ENCODE measurements at places on chromosomes 6 and 20. TPM values are rescaled to one million over a fixed set of nuclear protein-coding genes. Genes with fewer than 3 reads are reported as not detected.

DNA sequence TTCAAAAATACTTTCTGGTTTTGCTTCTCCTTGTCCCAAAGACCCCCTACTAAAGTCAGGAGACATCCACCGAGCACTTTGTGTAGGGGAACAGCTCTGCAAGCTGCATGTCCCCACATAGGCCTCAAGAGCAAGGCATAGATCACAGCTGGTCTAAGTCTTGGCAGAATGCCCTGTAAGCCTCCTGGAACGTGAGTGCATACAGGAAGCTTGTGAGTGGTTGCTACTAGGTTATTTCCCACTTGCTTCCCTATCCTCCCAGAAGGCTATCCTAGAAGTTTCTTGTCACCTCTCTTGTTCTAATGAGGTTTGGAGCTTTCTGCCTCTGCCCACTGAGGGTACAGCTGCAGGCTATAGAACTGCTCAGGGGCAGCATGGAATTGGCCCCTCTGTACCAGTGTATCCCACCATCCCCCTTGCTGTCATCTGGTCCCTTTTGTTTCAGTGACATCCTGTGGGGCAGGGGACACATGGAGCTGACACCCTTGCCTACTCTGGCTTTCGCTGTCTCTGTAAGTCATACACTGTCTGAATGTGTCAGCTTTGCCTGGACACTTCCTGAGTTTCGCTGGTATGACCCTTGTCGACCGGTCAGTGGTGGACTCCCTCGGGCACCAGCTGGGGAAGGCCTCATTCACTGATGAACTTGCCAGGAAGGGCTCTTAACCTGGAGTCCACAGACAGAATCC lies 35.6 kb upstream of the KCNK16 start:
- no peak overlapping the region for H3K4me3 ChIP-seq
- H3K27ac ChIP-seq = no peak overlapping the region
- DNase-seq = peak; percentile 59
- H3K4me1 ChIP-seq = no peaks in the 10 kb centered on the region
- no peaks in the 10 kb centered on the region for H3K36me3 ChIP-seq

The MOG gene
- not detected for total RNA-seq

The TCP11 gene
- total RNA-seq = 0.56 TPM

DNA sequence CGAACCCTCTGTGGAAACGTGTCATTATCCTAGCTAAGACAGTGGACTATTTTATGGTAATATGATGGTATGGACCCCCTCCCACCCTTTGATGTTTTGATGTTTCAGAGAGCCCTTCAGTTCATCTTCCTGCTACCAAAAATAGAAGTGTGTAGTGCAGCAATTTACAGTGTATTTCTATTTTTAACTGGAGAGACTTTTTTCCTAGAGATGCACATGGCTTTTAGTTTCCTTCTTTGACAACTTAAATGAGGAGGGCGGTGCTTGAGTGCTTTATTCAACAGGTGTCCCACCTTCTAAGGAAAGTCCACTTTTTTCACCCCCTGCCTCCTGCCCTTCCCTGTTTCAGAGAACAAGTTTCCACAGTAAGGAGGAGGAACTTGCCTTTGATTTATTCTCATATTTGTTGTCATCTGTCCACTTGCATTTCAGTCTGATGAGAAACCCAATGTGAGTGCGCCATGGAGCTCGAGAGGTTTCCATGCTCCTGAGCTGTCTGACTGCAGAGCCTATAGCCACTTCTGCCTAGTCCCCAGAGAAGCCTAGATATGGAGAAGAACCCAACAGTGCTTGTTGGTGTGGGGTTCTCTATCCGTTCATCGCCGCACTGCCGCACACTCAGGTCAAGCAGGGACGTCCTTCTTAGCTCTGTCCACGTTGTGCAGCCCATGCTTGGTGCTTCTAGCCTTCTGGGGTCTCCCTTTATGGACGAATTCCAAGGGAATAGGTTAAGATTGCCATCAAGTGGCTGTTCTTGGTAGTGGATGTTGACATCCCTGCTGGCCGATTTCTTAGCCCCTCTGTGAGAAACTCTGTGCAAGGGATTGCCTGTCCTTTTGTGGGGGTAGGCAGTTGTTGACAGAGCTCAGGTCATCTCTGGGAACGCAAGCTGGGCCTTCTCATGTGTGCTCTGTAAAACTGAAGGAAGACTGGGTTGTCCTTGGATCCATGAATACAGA lies 144.2 kb downstream of the JARID2 start:
- H3K36me3 ChIP-seq = no peaks in the 10 kb centered on the region
- no peaks in the 10 kb centered on the region for H3K27me3 ChIP-seq
- no peak overlapping the region for H3K27ac ChIP-seq
- H3K4me1 ChIP-seq = peaks cover 28% of the 10 kb centered on the region
- peak; percentile 66 for DNase-seq

The TRIM40 gene
- not detected for total RNA-seq

DNA sequence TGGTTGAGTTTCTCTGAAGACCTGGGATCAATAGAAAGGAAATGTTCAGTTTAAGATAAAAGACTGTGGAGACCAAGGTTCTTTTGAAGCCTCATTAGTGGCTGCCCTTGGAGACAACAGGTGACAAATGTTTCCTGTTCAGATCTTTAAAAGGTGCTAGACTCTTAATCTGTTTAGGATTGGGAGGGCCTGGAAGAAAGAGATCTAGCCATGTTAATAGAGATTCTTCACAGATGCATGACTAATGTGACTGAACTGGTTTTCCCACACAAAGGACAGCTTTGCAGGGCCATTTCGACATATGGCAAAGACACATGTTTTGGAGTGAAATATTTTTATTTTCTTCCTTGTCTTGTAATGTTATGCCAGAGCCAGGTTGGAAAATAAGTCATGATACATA lies 82.2 kb downstream of the WDR27 start:
- DNase-seq = peak; percentile 31
- H3K4me3 ChIP-seq = no peak overlapping the region
- H3K27ac ChIP-seq = no peak overlapping the region
- no peaks in the 10 kb centered on the region for H3K27me3 ChIP-seq
- peaks cover 8% of the 10 kb centered on the region for H3K36me3 ChIP-seq

The PI16 gene
- under 0.01 TPM for total RNA-seq

DNA sequence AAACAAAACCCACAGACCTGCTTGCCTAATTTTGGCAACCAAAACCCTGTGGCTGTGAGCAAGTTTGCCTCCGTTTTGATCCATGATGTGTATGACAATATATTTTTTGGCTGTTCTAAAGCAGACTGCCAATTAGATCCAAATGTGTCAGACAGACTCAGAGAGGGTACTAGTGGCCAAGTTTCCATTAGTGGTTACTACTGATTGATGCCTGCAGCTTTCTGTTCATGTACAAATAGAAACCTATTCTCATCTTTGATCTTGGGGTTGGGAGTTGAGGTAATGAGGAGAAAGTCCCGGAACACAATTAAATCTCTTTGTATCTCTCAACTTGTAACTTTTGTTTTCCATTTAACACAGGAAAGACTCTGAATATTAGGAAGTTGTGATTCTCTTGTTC lies 100.9 kb downstream of the RNF144B start:
- DNase-seq = no peak
- no peak overlapping the region for H3K27ac ChIP-seq
- no peaks in the 10 kb centered on the region for H3K4me1 ChIP-seq
- H3K36me3 ChIP-seq = no peaks in the 10 kb centered on the region
- peaks cover 2% of the 10 kb centered on the region for H3K27me3 ChIP-seq
- H3K4me3 ChIP-seq = no peak overlapping the region

- H3K36me3 ChIP-seq = no peaks in the 10 kb centered on the region
- no peaks in the 10 kb centered on the region for H3K4me1 ChIP-seq
- no peak overlapping the region for H3K4me3 ChIP-seq
- no peaks in the 10 kb centered on the region for H3K27me3 ChIP-seq
Observed at GRCh38 chr6:48859562-48860123, 603.4 kb downstream of the MMUT start.

- peak overlapping the region; percentile 66 for H3K4me3 ChIP-seq
- peak overlapping the region; percentile 87 for H3K27ac ChIP-seq
- no peaks in the 10 kb centered on the region for H3K27me3 ChIP-seq
- no peaks in the 10 kb centered on the region for H3K4me1 ChIP-seq
- H3K36me3 ChIP-seq = no peaks in the 10 kb centered on the region
Observed at GRCh38 chr6:45378334-45378926, 696 bp upstream of the SUPT3H start.

DNA sequence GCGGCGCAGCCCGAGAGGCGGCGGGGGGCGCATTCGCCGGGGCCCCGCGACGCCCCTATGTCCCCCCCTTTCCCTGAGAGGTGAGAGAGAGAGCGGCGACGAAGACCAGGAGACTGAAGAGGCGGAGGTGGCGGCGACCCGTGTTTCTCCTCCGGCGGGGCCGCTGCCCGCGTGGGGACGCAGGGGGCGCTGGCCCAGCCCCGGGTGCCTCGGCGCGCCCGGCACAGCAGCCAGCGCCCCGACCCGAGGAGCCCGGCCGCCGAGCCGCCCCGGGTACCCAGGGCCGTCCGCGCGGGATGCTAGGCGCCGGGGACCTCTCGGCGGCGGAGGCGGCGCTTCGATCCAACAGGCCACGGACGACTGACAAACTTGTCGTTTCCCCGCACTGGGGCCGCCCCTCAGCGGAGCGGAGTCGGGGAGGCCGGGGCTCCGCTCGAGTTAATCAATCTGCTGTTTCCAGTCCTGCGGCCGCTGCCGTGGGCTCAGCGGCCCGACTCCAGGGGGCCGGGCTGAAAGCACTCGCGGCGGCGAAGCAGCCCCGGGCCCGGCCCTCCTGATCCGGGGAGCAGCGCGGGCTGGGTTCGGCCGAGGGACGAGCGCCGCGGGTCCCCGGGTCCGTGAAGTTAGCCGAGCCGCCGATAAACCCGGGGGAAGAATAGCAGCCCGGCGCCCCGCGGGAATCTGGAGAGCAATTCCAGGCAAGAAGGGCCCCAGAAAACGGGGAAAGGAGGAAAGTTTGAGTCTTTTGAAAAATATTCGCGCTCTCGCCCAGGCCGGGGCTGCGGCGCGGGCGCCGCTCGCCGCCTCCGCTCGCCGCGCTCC lies 631 bp downstream of the MDGA1 start:
- peak overlapping the region; percentile 16 for H3K27ac ChIP-seq
- no peaks in the 10 kb centered on the region for H3K36me3 ChIP-seq
- peaks cover 12% of the 10 kb centered on the region for H3K4me1 ChIP-seq

DNA sequence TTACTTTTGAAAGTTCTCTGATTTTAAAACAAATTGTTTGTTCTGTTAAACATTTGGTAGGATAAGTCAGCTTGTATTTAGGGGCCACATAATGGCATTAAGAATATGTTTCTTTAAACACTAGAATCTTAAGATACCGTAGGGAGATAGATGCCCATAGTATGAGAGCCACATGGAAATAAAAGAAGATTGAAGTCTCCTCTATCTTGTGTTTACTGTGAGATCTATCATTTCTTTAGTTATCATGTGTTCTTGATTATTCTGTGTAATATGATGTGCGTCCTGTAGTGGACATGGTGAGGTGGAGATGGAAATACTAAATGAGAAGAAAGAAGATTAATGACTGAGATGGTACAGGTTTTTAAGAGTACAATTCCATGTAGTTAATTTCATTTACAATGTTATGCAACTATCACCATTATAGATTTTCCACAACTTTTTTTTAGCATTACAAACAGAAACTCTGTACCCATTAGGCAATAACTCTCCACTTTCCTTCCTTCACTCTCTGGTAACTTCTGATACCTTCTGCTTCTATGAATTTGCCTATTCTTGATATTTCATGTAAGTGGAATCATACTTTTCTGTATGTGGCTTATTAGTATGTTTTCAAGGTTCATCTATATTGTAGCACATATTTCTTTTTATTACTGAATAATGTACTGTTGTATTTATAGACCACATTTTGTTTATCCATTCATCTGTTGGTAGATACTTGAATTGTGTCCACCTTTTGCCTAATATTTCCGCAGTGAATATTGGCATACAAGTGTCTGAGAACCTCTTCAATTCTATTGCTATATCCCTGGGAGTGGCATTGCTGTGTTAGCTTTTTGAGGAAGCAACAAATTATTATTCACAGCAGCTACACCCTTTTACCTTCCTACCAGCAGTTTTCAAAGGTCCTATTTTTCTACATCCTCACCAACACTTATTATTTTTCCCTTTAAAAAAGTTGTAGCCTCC lies 11.5 kb downstream of the RNF146 start:
- no peak overlapping the region for H3K4me3 ChIP-seq
- H3K27ac ChIP-seq = no peak overlapping the region
- no peak for DNase-seq
- 0 out of 2 replicates have a peak, but pooled peaks cover 1% of the 10 kb centered on the region for H3K36me3 ChIP-seq

DNA sequence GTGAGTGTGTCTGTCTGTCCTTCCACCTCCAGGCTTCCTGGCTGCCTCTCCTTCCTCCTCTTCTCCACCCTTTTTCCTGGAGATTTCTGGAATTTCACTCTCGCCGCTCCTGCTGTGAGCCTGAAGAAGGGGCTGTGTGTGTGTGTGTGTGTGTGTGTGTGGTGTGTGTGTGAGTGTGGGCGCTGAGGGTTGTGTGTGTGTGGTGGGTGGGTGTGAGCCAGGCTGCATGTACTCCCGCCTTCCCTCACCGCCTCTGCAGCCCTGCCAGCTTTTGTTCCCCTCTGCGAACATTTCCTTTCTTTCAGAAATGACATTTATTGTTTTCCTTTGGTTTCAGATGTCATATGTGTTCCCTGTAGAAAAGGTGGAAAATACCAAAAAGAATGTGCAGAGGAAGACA lies 76.0 kb downstream of the SRC start:
- H3K4me1 ChIP-seq = no peaks in the 10 kb centered on the region
- H3K4me3 ChIP-seq = no peak overlapping the region
- no peak overlapping the region for H3K27ac ChIP-seq
- peaks cover 93% of the 10 kb centered on the region for H3K27me3 ChIP-seq
- no peaks in the 10 kb centered on the region for H3K36me3 ChIP-seq
- no peak for DNase-seq

GRCh38 chr6:2509711-2510110 lies 241.0 kb downstream of the MYLK4 start:
- DNase-seq = peak; percentile 73
- H3K27me3 ChIP-seq = peaks cover 22% of the 10 kb centered on the region
- no peak overlapping the region for H3K27ac ChIP-seq
- H3K4me3 ChIP-seq = peak overlapping the region; percentile 4
- H3K36me3 ChIP-seq = no peaks in the 10 kb centered on the region

GRCh38 chr6:56582236-56582635 lies 60.5 kb downstream of the DST start:
- peaks cover 8% of the 10 kb centered on the region for H3K4me1 ChIP-seq
- H3K36me3 ChIP-seq = peaks cover 8% of the 10 kb centered on the region
- no peak for DNase-seq
- no peak overlapping the region for H3K27ac ChIP-seq
- no peaks in the 10 kb centered on the region for H3K27me3 ChIP-seq

DNA sequence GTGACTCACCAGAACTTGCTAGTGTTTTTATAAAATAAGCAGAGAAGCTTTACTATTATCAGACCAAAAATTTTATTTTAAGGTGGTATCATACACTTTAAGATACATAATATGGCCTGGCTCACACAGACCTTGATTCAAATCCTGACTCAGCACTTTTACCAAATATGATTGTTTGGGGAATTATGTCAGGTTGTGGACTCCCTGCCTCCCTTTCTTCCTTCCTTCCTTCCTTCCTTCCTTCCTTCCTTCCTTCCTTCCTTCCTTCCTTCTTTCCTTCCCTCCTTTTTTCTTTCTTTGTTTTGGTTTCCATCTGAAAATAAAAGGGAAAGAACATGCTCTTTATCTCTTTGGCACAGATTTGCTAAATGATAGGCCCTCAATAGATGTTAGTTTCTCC lies 186.0 kb upstream of the MMS22L start:
- no peak overlapping the region for H3K27ac ChIP-seq
- no peaks in the 10 kb centered on the region for H3K36me3 ChIP-seq
- H3K27me3 ChIP-seq = no peaks in the 10 kb centered on the region
- H3K4me1 ChIP-seq = no peaks in the 10 kb centered on the region
- no peak for DNase-seq

All from IMR-90 (cell line).